Neural progenitor cell (in vitro differentiated cells): ENCODE measurements at places on chromosomes 5 and 9.

GRCh38 chr5:58357121-58357520 lies 102.8 kb downstream of the PLK2 start:
- no peak overlapping the region for H3K27ac ChIP-seq
- H3K36me3 ChIP-seq: no peaks in the 10 kb centered on the region
- H3K4me3 ChIP-seq: no peak overlapping the region
- no peaks in the 10 kb centered on the region for H3K27me3 ChIP-seq
- H3K4me1 ChIP-seq: peaks cover 3% of the 10 kb centered on the region

DNA sequence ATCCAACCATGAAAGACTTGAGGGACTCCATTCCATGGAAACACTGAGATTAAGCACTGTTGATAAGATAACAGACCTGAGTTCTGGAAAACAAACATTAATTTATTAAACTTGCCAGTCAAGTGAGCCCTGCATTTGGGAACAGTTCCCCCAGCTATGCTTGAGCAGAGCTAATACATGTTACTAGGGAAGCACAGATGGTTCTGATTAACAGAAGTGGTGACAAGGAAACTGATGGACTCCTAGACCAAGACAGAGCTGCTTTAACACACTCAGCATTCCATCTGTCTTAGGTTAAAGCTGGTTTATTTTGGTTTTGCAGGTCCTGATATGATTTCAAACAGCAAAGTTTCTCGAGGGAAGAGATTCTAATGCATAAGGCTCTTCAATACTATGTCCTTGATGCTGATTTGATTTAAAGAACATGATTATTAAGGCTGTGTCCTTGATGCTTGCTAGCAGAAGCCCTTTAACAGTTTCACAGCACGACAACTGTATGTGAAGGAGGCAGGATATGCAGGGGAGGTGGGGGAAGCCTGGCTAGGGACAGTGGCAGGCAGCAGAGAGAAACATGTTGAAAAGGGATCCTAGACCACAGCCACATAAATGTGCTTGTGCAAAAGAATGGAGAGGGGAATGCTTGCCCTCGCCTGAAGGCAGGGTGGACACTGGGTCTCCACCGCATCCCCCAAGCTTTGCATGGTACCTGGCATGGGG lies 66.2 kb downstream of the ACTBL2 start:
- H3K27ac ChIP-seq: no peak overlapping the region
- no peak overlapping the region for H3K4me3 ChIP-seq
- no peaks in the 10 kb centered on the region for H3K27me3 ChIP-seq
- no peak for DNase-seq

DNA sequence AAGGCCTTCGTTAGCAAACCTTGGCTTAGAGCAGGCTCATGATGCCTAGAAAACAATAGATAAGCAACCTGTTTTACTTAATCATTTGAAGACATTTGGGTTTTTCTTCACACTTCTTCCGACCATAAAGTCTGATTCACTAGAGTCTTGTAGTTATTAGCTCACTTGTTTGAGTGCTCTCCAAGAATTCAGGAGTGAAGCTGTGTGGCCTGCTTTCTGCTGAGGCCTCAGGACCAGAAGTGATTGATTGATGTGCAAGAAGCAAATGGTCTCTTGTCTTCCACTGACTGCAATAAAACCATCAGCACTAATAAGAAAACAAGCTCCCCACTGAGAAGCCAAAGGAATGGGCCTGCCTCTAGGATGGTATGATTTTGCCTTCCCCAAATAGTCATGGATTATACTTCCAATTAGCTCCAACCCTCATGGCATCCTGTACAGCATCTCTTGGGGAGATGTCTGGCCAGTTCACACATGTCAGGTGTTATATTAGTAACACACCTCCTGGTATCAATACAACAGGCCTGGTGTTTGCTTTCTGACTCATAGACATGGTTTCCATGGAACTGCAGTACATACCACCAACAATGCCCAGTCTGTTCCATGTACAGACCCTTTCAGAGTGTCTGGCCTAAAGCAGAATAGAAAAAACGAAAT lies 317.6 kb downstream of the CWC27 start:
- no peak overlapping the region for H3K4me3 ChIP-seq
- DNase-seq: no peak
- H3K4me1 ChIP-seq: no peaks in the 10 kb centered on the region
- H3K36me3 ChIP-seq: no peaks in the 10 kb centered on the region

- no peak overlapping the region for H3K27ac ChIP-seq
- no peak overlapping the region for H3K4me3 ChIP-seq
- no peak for DNase-seq
These were observed 202.2 kb downstream of the GABBR2 start for GRCh38 chr9:98506422-98507054.
